Fibroblast of the aortic adventitia (primary cell): ENCODE measurements at places on chromosomes 5 and 9.

- peak; percentile 56 for DNase-seq
Measured at GRCh38 chr9:4686112-4686511, 6.7 kb downstream of the CDC37L1 start.

DNA sequence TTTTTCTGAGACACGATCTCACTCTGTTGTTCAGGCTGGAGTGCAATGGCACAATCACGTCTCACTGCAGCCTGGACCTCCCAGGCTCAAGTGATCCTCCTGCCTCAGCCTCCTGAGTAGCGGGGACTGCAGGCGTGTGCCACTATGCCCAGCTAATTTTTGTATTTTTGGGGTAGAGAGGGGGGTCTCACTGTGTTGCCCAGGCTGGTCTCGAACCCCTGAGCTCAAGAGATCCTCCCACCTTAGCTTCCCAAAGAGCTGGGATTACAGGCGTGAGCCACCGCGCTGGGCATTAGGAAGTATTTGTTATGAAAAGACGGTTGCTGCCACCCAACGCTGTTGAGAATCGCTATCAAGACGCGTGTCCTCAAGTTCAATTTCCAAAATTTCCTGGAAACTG lies 180.9 kb upstream of the TBCA start:
- DNase-seq = no peak

DNA sequence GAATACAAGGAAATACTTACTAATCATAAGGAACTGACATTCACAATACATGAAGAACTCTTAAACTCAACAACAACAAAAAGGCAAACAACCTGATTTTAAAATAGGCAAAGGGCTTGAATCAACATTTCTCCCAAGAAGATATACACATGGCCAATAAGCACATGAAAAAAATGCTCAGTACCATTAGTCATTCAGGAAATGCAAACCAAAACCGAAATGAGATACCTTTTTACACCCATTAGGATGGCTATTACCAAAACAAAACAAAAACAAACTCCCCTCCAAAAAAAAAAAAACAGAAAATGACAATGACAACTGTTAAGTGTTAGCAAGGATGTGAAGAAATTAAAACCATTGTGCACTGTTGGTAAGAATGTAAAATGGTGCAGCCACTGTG lies 104.1 kb upstream of the ZNF462 start:
- DNase-seq = no peak

- DNase-seq = no peak
Measured at GRCh38 chr9:20095430-20096092, 306.7 kb upstream of the SLC24A2 start.

GRCh38 chr5:96720408-96720807 lies 58.2 kb downstream of the CAST start:
- DNase-seq = no peak

DNA sequence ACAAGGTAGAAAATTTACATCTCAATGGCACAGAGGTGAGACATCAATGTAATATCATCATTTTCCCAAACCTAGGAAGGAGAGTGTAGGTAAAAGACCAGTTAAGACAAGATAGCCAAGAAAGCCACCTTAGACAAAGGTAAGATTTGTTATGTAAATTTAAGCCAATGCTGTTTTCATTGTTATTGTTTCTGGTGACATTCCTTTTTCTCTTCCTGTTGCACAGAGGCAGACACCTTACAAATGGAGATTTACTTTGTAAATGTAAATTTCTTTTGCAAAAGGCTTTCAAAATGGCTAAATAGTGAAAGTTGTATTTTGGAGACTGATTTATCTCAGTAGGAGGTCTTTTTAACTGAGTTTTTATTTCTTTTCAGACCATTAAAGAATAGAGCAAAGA lies 159.1 kb downstream of the YIPF5 start:
- no peak for DNase-seq

DNA sequence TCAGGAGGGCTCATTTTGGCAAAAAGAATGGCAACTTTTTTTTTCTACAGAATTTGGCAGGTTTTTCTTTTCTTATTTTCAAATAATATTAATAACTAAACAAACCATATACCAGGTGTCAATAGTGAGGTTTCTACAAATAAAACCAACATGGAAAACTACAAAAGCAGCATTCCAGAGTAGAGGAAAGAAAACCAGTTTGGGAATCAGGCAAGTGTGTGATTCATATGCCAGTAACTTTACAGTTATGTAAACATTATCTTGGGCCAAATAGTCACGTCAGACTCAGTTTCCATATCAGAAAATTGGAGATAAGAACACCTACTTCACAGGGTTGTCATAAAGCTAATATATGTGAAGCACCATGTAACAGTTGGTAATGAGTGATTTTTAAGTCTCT lies 51.7 kb downstream of the FBXW11 start:
- peak; percentile 83 for DNase-seq

- DNase-seq = peak; percentile 30
Measured at GRCh38 chr5:146510559-146511125, 5.3 kb downstream of the GPR151 start.

GRCh38 chr9:69248005-69248404 lies 73.9 kb downstream of the TJP2 start:
- no peak for DNase-seq

DNA sequence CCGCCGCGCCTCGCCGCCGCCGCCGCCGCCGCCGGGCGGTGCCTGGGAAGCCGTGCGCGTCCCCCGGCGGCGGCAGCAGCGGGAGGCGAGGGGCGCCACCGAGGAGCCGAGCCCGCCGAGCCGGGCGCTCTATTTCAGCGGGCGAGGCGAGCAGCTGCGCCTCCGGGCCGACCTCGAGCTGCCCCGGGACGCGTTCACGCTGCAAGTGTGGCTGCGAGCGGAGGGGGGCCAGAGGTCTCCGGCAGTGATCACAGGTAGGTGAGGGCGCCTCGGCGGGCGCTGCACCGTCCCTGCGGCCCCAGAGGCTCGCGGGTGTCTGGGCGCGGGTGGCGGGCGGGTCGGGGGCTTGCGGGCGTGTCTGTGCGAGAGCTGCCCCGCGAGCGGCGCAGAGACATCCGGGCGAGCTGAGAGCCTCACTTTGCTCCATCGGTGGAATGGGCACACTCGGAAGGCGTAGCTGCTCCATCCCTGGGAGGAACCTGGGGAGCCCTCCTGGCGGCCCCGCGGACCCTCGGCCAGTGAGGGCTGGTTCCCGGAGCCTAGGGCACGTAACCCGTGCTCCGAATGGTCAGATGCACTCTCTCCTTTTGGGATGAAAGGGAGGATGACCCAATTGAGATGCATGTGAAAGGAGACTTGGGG lies 864 bp downstream of the PAPPA start:
- no peak for DNase-seq

- no peak for DNase-seq
Measured at GRCh38 chr5:56749842-56750241, 65.5 kb upstream of the MAP3K1 start.

GRCh38 chr9:37921546-37922300 lies 17.8 kb upstream of the SLC25A51 start:
- DNase-seq = peak; percentile 54

DNA sequence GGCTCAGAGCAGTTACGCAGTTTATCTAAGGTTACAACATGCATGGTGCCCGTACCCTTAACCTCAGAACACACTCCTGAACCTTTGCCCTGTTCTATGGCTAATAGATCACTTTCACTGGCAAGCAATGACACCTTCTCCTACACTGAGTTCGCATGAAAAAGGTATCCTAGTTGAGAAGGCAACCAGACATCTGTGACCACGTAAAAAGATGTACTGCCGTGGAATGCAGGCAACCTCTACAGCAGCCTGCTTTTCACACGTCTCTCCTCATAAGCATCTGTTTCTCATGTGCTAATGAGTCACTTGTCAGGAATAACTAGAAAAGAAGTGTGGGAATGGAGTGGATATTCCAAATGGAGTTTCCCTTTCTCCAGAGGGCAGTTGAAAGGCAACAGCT lies 71.4 kb downstream of the FBXO38 start:
- no peak for DNase-seq

- DNase-seq = no peak
Measured at GRCh38 chr5:9108162-9108561, 437.7 kb downstream of the SEMA5A start.

DNA sequence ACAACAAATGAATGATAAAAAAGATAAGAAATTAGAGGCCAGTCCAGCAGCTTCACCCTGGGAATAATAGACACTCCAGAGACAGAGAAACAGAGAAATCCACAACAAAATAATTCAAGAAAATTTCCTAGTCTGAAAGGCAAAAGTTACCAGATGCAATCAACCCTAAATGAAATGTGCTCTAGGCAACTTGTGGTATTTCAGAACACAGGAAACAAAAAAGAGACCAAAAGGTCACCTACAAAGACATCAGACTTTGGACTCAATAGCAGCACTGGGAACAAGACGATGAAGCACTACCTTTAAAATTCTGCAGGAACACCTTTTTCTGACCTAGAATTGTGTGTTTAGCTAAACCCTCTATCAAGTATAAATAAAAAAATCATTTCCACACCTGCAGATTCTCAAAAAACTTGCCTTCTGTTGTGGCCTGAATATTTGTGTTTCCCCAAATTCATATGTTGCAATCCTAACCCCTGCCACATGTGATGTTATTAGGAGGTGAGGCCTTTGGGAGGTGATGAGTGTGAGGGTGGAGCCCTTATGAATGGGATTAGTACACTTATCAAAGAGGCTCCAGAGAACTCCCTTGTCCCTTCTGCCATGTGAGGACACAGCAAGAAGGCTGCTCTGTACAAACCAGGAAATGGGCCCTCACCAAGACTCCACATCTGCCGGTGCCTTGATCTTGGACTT lies 5.9 kb upstream of the MAPK9 start:
- no peak for DNase-seq

GRCh38 chr5:143806579-143806978 lies 5.4 kb upstream of the HMHB1 start:
- no peak for DNase-seq

DNA sequence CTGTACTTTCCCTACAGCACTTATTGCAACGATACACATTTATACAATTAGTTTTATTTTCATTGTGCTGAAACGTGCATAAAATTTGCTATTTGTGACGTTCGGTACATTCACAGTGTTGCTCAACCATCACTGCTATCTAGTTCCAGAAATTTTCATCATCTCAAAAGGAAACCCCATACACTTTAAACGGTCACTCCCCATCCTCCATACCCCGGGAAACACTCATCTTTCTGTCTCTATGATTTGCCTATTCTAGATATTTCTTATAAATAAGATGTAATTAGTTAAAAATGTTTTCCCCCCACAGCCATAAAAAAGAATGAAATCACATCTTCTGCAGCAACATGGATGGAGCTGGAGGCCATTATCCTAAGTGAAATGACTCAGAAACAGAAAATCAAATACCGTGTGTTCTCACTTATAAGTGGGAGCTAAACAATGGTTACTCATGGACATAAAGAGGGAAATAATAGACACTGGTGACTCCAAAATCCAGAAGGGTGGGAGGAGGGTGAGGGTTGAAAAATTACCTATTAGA lies 40.2 kb upstream of the TEX48 start:
- peak; percentile 36 for DNase-seq

DNA sequence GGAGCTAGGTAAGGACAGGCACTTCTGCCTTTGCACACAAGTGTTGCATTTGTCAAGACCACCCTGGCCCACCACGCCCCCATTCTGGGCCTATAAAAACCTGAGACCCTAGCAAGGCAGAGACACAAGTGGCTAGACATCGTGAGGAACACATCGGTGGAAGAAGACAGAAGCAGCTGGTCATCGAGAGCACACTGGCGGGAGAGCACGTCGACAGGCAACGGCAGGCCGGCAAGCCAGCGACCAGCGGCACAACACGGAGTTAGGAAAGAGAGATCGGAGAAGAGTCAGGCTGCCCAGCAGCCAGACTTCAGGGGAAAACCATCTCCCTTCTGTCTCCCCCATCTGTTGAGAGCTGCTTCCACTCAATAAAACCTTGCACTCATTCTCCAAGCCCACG lies 76.1 kb downstream of the HRH2 start:
- no peak for DNase-seq
